Skeletal muscle cell (primary cell): ENCODE measurements at places on chromosomes 3 and 15.

- DNase-seq: no peak
Observed at GRCh38 chr3:14793126-14793857, 25.5 kb upstream of the FGD5 start.

DNA sequence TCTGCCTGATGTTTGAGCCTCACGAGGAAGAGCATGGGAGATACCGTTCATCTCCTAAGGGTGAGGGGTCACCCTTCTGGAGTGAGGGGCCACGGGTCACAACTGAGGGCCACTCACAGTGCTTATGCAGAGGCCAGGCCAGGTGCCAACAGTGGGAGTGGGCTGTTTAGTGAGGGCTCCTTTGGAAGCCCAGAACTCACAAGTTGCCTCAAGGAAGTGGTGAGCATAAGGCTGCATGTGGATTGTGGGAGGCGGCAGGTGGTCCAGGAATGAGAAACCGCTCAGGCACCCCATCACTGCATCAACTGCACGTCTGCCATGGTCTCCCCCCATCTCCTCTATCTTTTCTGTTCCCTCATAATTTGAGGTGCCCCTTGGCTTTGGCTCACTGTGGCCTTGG, 26.5 kb downstream of the SPSB4 start:
- no peak for DNase-seq

- no peak for DNase-seq
Observed at GRCh38 chr3:47024932-47025331, 45.5 kb downstream of the NBEAL2 start.

DNA sequence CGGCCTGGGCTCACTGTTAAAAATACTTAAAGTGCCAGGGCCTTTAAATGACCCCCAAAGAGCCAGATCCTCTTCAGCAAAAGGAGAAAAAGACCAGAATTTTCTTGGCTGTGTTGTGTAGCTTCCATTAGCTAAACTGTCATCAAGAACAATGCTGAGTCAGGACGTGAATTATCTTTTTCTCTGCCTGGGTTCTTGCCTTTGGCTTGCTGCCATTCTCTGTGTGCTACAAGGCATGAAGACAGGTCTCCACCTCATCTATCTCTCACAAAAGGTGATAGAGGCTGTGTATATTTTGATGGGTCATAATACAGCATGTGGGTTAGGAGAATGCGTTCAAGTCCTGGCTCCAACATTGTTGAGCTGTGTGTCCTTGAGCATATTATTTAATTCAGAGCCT, 52.4 kb upstream of the SELENOK start:
- DNase-seq: no peak

GRCh38 chr3:59133311-59133710, 83.5 kb upstream of the CFAP20DC start:
- DNase-seq: peak; percentile 2

DNA sequence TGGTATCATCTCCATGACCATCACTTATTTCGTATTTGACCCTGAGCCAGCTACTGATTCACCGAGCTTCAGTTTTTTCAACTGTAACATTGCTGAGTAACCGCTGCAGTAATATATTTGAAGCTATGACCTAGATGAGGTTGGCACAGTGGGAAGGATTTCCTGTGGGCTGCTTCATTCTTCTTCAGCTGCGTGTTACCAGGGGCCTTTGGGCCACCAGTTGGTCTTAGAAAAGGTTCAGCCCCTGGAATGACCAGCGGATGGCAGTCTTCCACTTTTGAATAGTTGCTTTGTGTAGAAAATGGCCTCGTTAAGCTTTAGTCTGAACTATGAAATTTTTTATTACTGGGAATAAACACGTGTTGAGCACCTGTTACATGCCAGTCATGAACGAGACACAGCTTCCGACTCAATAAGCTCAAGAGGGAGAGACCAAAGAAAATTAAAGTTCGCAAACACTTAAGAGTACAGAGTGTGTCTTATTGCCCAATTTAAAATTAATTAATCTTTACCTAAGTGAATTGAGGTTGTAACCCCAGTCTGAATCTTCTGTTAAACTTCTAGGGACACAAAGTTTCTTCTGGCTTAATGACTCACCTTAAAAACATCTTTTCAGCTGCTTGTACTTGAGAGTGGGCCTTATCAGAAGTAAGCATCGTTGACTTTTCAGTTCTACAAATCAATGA, 57.6 kb upstream of the NR2E3 start:
- peak; percentile 97 for DNase-seq
